ENCODE measurements at places on chromosomes 7 and 10.
A peak's percentile ranks its signal among the peaks of the same experiment; 100 is the strongest.

GRCh38 chr7:22587322-22587721 lies 87.3 kb upstream of the STEAP1B start:
- no peak for DNase-seq

- peak; percentile 63 for DNase-seq
Observed at GRCh38 chr10:91051829-91052228, 130.9 kb upstream of the ANKRD1 start.

DNA sequence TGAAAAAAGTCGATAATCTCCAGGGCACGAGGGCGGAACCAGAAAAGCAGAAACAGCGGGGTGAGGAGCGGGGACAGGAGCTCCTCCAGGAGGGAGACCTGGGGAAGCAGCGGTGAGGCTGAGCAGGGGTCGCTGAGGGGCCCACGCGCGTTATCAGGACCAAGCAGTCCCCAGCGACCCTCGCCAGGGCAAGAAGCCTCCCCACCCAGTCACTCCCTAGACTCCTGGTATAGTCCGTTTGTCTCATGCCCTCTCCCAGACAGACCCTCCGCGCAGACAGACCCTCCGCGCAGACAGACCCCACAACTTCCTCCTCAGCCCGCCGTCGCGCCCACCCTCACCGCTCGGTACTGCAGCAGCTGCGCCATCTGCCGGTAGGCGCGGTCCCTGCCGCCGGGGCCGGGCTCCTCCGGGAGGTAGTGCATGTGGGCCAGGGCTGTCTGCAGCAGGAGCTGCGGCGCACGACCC lies 6.3 kb downstream of the ATG9B start:
- DNase-seq: peak; percentile 59

GRCh38 chr7:132249256-132249971 lies 326.9 kb downstream of the PLXNA4 start:
- DNase-seq: no peak

DNA sequence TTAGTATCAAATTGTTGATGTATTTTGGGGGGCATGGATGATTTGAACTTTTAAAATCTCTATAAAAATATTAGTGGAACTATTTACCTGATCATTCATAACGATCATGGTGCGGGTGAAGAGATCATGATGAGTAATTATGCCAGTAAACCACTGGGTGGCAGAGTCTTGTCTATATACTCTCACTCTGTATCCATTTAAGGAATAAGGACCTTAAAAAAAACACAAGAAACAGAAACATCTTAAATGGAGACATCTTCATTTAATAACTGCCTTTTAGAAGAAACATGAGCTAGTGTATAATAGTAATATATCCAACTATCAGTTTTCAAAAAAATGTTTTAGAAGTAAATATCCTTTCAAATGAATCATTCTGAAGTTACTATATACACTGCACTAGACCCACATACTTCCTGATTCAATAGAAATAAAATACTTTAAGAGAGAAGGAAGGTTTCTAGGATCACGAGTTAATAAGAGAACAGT lies 84.0 kb downstream of the NRBF2 start:
- no peak for DNase-seq

GRCh38 chr7:98287486-98287959 lies 6.0 kb downstream of the BRI3 start:
- no peak for DNase-seq

- no peak for DNase-seq
Observed at GRCh38 chr7:34453150-34453549, 204.9 kb upstream of the NPSR1 start.

DNA sequence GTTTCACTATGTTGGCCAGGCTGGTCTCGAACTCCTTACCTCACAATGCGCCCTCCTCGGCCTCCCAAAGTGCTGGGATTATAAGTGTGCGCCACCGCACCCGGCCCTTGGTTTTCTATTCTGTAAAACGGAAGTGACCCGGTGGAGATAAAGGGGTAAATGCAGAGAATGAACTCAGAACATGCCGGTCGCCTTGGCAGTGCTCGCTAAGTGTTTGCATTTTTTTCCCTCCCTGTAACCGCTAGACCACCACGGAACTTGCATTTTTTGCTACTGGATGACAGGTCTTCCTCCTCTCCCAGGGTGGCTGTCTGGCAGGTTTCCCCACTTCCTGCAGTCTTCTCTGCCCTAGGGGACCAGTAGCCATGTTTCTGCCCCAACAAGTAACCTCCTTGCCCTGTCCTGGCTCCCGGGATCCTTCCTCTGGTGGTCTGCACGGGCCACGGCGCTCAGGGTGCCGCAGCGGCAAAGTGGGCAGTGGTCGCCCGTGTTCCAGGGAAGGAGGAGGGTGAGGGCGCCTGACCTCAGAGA lies 18.8 kb upstream of the GNA12 start:
- DNase-seq: peak; percentile 40

DNA sequence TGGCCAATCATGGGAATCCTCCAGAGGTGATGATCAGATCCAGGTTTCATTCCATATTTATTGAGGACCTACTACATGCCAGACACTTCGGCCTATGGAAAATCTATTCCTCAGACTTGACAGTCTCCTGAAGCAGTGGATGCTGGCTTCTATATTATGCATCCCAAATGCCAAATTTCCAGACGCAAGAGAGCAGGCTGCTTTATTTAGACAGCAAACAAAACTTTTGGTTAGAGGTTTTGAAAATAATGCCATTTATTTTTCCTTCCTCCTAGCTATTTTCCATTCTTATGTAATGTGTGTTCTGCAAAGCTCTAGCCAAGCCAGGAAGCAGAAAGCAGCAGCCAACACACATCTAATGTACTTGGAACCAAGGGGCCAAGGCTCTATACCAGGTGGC lies 330.8 kb downstream of the GPAM start:
- DNase-seq: no peak

- DNase-seq: no peak
Observed at GRCh38 chr10:4498711-4499251, 327.2 kb upstream of the AKR1E2 start.

GRCh38 chr10:72904806-72905205 lies 11.3 kb downstream of the OIT3 start:
- no peak for DNase-seq

- DNase-seq: peak; percentile 92
Observed at GRCh38 chr7:154913638-154914307, 89.2 kb downstream of the PAXIP1 start.

DNA sequence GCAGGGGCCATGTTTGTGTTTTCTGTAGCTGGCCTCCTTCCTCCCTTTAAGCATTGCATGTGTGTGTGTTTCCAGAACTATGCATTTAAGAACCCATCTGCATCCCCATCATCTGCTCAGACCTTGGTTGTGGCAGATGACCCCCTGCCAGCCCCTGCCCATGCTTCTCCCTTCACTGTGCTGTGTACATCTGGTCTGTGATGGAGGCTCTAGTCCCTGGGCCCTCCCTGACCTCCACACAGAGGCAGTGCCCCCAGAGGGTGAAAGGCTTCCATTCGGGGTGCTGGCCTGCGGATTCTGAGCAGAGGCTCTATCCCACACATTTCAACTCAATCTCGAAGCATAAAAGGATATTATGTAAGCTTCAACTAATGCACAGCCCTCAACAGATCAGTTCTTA lies 89.4 kb downstream of the TACC2 start:
- no peak for DNase-seq

- no peak for DNase-seq
Observed at GRCh38 chr7:18292584-18292983, 203.0 kb upstream of the HDAC9 start.

GRCh38 chr10:70920519-70920918 lies 32.2 kb upstream of the PCBD1 start:
- no peak for DNase-seq

DNA sequence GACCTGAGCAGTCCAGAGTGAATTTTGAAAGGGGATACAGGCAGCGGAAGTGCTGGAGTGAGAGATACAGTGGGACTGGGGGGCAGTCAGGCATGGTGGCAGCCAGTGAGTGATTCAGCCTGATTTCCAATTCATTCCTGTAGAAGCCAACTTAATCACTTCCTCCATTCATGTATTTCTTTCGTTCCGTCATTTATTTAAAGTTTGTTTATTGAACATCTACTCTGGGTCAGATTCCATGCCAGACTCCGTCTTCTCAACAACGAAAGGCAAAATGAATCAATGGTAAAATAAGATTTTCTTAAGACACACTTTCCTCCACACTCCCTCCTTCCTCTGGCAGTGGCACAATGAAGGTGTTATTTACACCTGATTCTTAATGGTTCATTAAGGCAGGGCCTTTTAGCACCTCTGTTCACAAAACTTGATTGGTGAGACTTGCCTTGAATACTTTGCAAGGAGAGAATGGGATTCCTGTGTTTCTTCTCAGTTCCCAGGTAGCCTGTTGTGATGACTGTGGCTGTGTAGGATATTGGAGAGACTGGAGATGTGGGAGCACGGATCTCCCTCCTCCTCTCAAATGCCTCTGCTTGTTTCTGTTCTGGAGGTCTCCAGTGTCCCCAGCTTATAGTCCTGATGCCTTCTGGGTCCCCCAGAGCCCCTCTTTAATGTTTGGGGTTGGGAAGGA lies 27.9 kb downstream of the ADCYAP1R1 start:
- no peak for DNase-seq

DNA sequence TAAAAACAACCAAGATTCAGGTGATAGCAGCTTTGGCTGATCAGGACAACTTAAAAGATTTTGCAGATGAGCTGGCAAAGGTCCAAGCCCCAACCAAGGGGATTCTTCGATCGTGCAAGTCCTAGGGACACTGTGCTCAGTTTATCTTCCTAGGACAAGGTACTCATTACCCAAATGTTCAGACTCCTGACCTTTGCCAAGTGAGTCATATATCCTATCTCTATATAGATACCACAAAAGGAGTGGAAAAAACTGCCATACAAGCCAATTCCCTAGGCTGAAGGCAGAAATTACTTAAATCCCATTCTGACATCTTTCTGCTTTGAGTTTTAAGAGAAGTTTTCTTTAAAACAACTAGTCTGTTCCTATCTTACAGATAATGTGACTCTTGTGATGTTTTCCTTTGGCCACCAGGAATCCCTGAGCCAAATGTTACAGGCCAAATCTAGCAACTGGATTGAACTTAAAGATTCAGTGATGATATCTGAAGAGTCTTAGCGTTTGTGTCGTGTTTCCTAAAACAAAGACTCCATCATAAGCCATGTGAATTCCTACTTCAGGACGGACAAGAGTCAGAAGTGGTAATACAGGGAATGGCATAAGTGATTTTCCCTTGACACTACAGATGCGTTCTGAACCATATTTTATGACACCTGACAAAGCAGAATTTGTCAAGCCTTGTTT lies 142.6 kb upstream of the ASAH2 start:
- peak; percentile 20 for DNase-seq

- no peak for DNase-seq
Observed at GRCh38 chr10:92222603-92223262, 68.1 kb downstream of the CPEB3 start.

DNA sequence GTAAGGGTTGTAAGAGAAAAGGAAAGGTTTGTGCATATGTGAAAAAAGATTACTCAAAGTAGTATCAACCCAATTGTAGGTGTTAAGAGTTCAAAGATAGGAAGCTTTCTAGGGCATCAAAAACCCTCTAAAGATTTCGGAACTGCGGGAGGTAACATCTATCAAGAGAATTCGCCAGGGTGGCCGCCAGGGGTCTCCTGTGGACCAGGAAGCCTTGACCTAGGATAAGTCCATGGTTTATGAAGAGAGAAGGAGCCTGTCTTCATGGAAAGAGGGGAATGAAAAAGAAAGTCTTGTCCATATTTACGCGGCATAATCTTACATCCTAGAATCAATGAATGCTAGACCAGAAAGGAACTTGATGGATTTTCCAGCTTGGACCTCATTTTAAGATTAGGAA lies 140.7 kb upstream of the CALCR start:
- DNase-seq: peak; percentile 16

DNA sequence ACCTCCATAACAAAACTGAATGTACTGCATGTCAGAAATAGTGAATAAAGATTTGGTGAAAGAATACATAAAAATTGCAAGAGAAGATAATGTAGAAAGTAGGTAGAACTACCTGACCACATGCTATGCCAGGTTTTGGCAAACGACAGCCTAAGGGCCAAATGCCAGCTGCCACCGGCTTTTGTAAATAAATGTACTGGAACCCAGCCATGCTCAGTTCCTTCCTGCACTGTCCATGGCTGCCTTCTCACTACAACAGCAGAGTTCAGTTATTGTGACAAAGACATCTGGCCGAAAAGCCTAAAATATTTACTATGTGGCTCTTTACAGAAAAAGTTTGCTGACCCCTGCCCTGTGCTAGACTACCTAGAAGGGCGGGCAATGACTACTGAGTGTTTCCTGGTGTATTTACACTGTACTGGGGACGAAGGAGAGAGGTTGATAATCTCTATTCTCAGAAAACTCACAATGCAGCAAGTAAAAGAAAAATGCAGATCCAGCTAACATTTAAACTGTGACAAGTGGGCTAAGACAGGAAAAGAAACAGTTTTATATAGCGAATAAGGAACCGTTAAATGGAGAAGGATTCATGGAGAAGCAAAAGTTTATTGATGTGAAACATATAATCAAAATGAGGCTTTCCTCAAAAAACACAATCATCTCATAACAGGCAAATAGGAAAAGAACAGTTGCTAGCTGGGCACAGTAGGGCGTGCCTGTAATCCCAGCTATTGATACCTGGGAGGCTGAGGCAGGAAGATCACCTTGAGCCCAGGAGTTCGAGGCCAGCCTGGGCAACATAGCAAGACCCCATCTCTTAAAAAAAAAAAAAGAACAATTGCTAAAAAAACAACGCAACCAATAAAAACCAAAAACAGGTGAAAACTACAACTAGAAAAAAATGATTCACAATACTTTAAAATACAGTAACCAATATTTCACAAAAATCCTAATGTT lies 13.7 kb downstream of the KIN start:
- DNase-seq: no peak

DNA sequence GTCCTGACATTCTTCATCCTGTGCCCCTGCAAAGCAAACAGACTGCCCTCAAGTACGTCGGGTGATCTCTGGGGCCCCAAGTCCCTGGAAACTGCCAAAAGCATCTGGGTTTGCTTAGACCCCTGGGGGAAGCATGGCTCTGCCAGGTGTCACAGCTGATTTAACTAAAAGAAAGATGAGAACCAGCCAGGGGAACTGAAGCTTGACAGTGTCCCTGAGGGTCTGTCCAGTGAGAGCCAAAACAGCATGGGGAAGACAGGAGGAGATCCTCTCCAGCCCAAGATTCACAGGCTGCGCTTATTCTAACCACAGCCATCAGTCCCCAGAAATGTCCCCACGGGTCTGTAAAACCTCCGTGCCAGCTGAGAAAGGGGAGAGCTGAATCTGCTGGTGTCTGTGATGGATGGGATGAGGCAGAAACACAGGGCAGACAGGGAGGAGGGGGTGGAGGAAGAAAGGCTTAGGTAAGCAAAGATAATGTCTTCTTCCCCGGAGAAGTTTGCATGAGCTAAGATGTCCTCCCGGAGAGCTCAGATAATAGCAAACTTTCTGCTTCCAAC lies 21.3 kb downstream of the CCDC3 start:
- no peak for DNase-seq
